ENCODE measurements at places on chromosomes 7 and 10.
A peak's percentile ranks its signal among the peaks of the same experiment; 100 is the strongest.

- no peak for DNase-seq
These were observed 162.4 kb downstream of the NOC3L start for GRCh38 chr10:94200146-94200837.

DNA sequence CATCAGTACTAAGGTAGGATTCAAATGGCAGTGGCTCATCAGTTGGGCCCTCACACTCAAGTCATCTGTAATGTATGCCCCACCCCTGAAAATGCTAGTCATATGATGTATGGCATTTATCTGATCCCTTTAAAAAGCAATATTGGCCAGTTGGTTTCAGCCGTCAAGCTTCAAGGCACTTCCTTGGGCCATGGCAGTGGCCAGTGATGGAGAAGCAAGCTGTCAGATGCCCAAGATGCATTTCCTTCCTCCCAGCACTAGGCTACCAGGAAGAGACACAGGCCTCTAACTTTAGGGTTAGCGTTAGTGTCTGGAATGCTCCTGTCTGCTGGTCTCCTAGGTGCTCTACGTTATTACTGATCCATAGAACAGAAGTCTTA, 64.1 kb downstream of the PIK3AP1 start:
- no peak for DNase-seq

- no peak for DNase-seq
These were observed 35.2 kb downstream of the CAMK2B start for GRCh38 chr7:44290252-44290620.

DNA sequence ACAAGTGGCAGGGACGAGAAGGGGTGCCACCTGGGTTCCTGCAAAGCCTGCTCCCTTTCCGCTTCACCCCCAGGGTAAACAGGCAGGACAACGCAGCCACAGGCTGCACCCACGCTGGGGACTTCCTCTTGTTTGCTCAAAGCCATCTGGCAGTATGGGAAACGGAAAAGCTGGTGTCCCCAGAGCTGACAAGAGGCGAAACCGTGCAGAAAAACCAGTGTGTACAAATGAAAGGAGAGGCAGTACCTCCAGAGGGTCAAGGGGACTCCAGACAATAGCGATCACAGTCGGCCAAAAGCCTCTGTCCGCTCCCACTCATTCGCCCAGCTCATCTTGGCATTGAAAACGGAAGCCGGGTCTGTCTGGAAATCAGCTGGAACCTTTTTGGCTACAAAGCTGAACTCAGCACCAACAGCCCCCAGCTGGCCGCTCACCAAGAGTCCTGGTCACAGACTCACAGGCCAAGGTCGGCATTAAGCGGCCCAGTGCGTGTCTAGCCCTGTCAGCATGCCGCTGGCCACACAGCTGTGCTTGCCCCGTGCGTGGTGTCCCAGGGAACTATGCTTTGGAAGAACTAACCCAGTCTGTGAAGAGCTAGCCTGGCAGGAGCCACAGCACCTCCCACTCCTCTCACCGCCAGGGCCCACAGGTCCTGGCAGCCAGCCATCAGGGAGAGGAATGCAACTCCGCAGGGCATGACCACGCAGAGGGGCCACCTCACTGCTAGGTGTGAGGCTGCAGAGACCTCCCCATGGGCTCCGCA, 10.4 kb downstream of the TNS3 start:
- no peak for DNase-seq

DNA sequence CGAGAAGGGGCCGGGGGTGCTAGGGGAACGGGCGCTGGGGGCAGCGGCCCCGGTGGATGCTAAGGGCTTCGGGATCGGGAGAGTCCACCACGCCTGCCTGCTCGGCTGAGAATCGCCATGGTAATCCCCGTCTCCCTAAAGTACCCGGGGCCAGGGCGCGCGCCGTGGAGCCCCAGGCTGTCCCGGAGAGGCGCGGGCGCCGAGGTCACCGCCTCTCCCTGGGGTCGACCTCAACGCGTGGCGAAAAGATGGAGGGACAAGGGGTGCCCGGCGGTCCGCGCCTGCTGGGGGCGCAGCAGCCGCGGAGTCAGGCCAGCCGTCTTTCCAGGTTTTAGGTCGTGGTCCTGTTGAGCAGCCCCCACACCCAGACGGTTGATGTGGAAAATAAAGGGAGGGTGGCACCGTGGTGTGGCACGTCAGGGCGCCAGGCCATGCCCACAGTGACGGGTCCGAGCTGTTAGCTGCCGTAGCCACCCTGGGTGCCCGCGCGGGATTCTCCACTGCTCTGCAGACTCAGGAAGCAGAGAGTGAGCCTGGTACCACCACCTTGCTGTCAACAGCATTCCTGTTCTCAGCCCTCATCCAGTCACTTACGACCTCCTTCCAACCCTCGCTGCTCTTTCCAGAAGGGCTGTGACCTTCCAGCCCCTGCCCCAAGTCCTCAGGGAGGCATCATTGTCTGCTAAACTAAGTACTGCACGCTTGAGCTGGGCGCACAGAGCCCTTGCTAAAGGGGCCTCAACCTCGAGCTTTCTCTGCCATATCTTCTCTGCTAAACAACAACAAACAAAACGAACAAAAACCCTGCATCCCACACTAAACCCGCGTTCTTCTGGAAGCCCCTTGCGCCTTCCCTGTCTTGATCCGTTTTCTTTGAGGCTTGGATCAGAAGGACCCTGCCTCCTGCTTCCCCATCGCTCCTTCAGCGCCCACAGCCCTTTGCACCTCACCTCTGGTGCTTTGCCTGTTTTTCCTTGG, 666 bp downstream of the SMKR1 start:
- peak; percentile 43 for DNase-seq

GRCh38 chr7:134458341-134458805, 527 bp downstream of the AKR1B1 start:
- peak; percentile 51 for DNase-seq

DNA sequence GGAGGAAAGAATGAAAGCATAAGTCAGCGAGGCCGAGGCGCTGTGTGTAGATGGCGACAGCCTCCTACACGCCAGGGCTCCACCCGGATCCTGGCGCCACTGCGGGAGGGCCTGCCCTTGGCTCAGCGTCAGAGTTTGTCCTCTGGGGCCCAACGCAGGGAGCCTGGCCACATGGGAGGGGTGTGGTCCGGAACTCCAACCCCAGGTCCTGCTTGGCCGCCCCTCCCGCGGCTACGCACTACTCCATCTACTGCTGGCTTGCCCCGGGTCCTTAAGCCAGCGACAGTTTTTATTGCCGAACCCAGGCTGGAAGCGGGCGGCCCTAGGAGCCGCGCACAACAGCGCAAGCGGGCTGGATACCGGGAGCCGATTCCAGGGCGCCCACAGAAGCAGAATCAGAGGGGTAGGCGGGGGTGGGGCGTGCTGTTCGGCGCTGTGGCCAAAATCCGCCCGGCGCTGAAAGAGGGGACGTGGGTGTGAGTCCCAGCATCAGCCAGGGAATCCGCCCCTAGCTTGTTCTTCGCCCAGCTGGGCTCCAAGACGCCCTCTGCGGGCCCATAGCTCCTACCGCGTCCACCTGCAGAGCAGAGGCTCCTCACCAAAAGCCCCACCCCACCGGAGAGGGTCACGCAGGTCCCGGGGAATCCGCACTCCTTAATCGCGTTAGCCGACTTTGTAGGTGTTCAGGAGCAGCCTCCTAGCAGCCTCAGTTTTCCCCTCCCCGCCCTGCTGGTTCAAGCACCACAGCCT, 4.5 kb downstream of the KAZALD1 start:
- DNase-seq = peak; percentile 54

DNA sequence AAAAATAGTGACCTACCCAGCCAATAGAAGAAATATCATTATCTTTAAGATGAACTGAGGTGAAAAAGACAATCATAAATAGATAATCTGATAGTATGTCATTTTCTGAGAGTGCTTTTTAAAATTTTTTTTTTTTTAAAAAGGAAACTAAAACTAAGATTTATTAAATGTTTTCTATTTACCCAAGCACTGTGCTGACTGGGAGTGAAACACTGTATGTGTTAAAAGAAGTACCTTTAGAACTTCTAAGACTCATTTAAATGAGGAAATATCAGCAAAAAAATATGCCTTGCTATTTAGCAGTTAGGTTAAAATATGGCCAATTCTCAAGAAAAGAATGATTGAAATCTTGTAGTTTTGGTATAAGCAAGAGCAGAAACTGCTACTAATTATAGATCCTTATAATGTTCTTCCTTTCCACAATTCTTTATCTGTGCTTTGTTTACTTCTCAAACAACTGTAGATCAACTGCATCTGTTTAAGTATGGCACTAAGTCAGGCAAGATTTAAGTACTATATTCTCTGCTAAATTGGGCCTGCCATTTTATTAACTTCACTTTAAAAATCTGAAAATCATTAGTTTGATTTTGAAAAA, 39.5 kb upstream of the WNT2 start:
- DNase-seq = no peak

DNA sequence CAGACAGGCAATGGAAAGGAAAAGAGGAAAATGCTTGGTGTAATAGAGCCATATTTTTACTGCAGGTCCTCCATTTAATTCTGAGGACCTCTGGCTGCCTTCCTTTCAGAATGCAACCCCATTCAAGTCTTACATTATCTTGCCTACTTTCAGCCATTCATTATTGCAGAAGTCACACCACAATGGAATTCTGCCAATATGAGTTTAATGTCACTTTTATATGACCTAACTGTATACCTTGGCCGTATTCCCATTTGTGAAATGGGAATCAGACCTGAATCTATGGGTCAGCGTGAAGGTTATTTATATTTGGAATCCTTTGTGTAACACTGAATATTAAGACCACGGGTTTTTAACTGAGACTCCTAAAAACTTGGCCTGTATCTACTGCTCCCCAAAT, 241.7 kb upstream of the AOAH start:
- DNase-seq = no peak

DNA sequence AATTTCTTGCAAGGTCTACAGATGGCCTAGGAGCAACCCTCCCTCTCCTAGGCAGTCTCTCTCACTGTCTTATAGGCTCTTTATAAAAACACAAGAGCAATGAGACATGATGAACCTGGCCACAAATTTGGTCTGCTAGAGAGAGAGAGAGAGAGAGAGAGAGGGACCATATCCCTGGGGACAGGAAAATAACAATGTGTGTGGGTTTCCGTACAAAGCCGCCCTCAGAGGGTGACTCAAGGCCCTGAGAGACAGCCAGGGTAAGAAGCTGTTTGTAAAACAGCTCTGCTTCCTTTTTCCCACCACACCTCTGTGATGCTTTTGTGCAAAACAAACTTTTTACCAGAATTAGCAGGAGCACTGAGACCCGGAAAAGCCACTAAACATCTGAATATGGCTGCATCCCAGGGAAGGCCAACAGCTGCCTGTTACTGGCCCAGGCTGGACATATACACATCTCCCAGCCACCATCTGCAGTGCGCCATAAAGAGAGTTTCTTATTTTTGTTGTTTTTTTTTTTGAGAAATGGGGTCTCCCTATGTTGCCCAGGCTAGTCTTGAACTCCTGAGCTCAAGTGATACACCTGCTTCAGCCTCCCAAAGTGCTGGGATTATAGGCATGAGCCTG, 18.4 kb downstream of the GIMAP5 start:
- no peak for DNase-seq

DNA sequence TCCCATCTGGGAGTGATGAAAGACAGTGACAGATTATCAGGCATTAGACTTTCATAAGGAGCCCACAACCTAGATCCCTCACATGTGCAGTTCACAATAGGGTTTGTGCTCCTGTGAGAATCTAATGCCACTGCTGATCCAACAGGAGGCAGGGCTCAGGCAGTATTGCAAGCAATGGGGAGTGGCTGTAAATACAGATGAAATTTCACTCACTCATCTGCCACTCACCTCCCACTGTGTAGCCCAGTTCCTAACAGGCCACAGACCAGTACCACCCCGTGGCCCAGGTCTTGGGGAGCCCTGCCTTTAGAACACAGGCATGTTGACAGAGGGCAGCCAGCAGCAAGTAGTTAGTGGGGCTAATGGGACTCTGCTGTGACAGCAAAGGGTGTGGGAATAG, 137.3 kb upstream of the NANOS1 start:
- DNase-seq = no peak

DNA sequence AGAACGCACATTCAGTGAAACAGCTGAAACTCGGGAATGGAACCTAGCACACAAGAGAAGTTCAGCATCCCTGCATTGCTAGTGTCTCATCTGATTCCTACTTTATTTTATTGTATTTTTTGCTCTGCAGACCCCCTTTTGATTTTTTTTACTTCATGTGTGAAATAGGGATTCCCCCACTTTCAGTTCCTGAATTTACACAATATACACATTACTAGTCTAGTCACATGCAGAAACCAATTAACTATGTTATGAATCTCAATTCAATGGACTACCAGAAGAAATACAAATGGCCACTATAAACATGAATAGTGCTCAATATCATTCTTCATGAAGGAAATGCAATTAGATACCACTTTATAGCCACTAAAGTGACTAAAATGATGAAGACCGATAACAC, 386.1 kb upstream of the COBL start:
- no peak for DNase-seq

- peak; percentile 65 for DNase-seq
These were observed 27.2 kb downstream of the ATE1 start for GRCh38 chr10:121900443-121901174.

- no peak for DNase-seq
These were observed 43.6 kb downstream of the LAMB4 start for GRCh38 chr7:108086546-108086945.

- no peak for DNase-seq
These were observed 363.0 kb downstream of the LRRTM3 start for GRCh38 chr10:67288688-67289410.

GRCh38 chr10:108749042-108749441, 1174.3 kb downstream of the XPNPEP1 start:
- no peak for DNase-seq

DNA sequence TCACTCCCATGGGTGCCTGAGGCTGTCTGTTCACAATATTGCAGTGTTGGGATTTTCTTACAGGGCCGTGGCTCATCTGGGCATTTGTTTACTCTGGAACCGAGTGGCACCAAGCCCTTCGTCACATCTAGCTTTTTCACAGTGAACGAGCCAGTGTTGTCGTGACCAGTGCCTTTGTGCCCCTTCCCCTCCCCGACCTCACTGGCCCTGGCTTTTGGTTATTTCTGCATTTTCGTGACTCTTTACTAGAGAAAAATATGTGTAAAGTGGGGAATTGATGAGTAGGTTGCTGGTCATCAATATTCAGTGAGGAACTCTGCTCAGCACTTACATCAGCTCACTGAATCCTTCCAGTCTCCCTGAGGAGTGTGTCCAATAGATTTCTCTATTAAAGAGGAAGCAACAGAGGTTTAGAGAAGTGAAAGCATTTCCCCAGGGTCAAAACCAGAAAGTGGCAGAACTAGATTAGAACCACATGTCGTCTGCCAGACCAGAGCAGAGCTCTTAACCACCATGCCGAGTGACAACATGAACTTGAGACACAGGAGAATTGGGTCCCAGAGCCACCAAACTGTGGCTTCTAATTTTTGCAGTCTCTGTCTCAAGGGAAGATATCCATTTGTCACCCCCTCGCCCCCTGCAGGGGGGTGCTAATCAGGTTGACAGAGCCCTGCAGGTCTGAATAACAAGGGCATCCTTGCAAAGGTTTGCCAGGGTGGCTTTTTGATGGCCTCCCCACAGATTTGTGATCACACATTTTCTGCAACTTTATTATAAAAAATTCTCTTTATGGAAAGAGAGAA, 125.3 kb downstream of the CHN2 start:
- no peak for DNase-seq

All from neuronal stem cell (in vitro differentiated cells).